D341Med (cell line): ENCODE measurements at places on chromosomes 3 and 15.

DNA sequence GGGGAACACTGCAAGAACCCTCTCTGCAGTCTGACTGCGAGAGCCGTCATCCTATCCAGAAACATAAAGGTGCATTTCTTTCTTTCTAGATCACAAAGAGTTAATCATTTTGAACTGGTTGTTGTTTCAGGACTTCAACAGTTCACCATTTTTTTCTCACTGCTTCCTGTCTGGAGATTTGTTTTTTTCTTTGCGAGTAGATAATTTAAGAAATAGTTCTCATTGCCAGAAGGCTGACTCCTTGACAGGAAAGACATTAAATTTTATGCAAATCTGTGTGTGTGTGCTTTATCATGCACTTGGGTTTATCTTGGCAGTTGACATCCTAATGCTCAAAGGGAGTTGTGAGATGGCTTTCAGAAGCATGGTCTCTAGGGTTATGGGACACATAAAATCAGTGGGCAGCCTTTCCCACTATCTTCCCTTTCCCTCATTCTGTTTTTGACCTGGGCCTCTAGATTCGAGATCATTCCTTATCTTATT, 123.5 kb upstream of the TBL1XR1 start:
- DNase-seq: no peak

GRCh38 chr3:172673210-172673679, 37.6 kb downstream of the NCEH1 start:
- peak; percentile 64 for DNase-seq

DNA sequence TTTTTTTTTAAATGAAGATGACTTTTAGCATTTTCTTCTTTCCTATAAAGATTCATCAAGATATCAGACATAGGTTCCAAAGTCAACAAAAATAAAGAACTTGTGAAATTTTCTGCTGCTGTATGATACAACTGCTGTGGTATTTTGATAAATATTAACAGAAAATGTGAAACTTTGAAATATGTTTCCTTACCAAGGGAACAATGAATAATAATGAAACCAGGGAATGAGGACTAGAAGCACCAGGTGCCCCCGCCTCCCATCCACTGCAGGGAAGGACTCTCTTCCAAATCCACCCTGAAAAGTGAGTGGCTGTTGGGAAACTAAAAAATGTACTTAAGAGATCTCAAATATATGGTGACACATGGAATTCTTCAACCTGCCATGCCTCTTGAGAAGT, 198.4 kb downstream of the FHIT start:
- no peak for DNase-seq

GRCh38 chr15:46322753-46323152, 687.9 kb downstream of the SQOR start:
- DNase-seq: no peak

GRCh38 chr3:170511371-170511770, 74.5 kb downstream of the SLC7A14 start:
- DNase-seq: no peak

DNA sequence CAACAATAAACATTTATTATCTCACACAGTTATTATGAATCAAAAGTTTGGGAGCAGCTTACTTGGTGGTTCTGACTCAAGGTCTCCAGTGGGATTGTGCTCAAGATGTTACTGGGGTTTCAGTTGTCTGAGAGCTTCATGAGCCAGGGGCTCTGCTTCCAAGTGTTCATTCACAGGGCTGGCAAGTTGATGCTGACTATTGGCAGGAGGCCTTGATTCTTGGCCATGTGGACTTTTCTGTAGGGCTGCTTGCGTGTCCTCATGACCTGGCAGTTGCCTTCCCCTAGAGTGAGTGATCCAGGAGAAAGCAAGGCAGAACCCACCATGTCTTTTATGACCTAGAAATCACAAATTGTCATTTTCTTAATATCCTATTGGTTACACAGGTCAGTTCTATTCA, 87.2 kb upstream of the TNFAIP8L3 start:
- no peak for DNase-seq

GRCh38 chr3:44860117-44860516, 1.6 kb upstream of the TMEM42 start:
- no peak for DNase-seq

- DNase-seq: no peak
Measured at GRCh38 chr3:51727500-51727899, 20.6 kb downstream of the GRM2 start.

- peak; percentile 45 for DNase-seq
Measured at GRCh38 chr3:160163229-160163878, 61.9 kb upstream of the C3orf80 start.

DNA sequence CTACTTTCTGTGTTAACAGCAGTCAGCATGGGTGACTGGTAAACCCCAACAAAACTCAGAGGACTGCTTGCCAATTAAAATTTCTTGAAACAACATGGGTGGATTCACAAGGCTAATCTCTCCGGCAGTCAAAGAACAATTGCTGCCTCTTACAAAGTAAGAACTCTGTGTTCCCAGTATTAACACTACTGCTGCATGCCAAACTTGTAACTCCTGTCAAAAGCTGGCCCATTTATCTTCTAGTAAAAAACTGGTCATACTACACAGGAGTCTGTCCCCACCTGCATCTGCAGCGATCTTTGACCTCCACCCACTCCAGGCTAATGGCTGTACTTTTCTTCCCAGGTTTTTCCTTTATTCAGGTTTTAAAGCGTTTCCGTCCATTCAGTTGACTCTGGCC, 8.7 kb upstream of the ZNF589 start:
- DNase-seq: no peak

DNA sequence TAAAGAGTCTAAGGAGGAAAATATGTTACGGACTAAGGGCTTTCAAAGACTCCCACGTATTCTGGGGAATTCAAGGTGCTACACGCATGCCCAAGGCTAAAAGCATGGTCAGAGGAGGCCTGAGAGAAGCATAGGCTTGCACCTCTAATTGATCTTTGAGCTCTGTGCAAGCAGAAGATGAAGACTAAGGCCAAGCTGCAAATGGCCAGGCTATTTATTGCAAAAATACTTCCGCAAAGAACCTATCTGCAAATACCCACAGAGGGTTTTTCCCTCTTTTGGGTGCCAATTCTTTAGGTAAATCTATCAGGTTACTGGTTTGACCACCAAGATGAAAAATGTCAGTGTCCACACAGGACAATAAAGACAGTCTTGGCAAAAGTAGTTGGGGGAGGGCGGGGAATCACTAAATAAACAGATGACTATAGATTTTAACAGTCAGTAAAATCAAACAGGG, 119.5 kb downstream of the STAG1 start:
- DNase-seq: no peak

DNA sequence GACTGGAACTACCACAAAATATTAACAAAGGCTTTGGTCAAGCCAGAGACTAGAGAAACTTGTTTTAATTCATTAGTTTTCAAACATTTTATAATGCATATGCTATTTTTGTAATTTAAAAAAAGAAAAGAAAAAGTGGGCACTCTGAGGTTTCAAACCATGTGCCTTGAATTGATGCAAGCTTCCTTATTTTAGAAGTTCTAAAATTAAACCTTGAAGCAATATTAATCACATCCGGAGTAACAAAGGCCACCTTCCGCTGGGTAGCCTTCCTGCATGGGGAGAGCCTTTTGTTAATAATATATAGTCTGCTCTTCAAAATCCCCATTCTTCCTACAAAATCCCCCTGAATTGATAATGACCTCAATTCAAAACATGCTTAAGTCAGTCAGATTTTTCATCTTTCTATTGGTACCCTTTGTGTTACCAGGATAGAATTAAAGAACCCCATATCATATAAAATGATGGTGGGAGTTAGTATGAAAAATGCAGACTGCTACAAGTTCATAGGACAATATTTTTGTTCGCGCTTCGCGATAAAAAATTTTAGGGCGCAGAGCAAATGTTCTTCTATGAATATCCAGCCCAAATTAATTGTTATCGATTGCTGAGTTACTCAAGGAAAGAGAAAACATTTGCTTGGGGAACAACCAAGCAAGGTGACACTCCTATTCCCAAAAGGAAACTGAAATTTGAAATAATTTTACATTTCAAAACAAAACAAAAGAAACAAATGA, 30.6 kb downstream of the LDHAL6B start:
- no peak for DNase-seq

- no peak for DNase-seq
Measured at GRCh38 chr15:39157882-39158281, 423.0 kb upstream of the THBS1 start.

GRCh38 chr15:38002883-38003477, 68.5 kb downstream of the TMCO5A start:
- DNase-seq: no peak
